Left hindlimb (tissue), 1 donor: ENCODE measurements at places on chromosomes 7 and 10.
A peak's percentile ranks its signal among the peaks of the same experiment; 100 is the strongest.

DNA sequence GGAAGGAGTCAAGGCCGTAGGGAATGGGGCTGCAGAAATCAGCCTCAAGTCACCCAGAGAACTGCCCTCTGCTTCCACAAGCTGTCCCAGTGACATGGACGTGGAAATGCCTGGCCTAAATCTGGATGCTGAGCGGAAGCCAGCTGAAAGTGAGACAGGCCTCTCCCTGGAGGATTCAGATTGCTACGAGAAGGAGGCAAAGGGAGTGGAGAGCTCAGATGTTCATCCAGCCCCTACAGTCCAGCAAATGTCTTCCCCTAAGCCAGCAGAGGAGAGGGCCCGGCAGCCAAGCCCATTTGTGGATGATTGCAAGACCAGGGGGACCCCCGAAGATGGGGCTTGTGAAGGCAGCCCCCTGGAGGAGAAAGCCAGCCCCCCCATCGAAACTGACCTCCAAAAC is 50.2 kb upstream of the PDCD4 start:
- DNase-seq = no peak

GRCh38 chr7:115825456-115826115 is 205.0 kb downstream of the TFEC start:
- DNase-seq = no peak

GRCh38 chr7:155256761-155257481 is 40.8 kb upstream of the INSIG1 start:
- no peak for DNase-seq

DNA sequence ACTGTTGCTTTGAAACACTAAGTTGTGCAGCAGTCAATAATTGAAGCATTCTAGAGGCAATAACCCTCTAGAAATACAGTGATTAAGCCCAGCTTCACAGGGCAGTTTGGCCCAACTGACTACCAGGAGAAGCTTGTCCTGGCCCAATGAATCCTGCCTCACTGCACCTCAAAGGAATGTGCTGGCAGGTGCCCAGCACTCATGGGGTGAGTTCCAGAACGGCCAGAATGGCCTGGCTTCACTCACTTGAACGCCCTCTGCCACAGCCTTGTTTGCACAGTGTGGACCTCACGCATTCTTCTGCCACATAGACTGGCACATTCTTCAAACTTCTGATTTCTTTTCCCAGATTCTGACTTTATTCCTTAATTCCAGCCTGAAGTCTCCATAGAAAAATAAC is 6.6 kb upstream of the ITIH2 start:
- DNase-seq = no peak

GRCh38 chr10:27743877-27744801 is 1.5 kb downstream of the MKX start:
- peak; percentile 69 for DNase-seq

DNA sequence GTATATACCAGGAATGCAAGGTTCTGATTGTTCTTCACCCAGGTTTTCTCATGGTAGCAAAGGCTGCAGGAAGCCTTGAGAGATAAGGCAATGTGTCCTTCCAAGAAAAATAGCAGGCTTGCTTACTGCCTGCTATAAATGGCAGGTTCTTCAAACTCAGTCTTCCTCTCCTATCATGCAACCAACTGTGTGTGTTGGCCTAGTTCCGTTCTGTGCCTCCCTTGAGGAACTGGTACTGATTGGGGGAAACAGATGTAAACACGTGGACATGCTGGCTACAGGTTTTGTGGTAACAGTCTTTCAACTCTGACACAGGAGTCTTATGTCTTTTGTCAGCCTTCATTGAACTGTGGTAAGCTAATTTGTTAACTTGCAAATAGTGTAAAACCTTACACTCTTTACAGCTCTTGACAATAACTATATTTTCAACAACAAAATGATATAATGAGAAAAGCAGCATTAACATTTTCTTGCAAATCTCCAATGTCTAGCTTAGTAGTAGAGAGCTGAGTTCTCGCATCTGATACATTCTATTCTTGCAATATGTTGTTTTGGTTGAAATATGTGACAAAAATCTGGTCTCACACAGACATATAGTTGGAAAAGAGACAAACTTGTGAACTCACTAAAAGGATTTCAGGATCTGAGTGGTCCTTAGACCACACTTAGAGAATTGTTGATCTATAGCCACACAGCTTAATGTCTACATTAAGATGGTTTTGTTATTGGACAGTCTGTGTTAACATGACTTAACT is 54.7 kb upstream of the LSM8 start:
- DNase-seq = no peak

- no peak for DNase-seq
These were observed 380 bp upstream of the AGBL3 start for GRCh38 chr7:134985894-134986362.

- no peak for DNase-seq
These were observed 444.6 kb downstream of the SUGCT start for GRCh38 chr7:40579401-40579800.

- DNase-seq = no peak
These were observed 51.9 kb downstream of the THSD7A start for GRCh38 chr7:11779864-11780674.

- DNase-seq = no peak
These were observed 42.5 kb downstream of the FOXK1 start for GRCh38 chr7:4724648-4725013.

GRCh38 chr7:70338015-70338414 is 739.7 kb downstream of the AUTS2 start:
- DNase-seq = no peak

- no peak for DNase-seq
These were observed 14.8 kb upstream of the CD36 start for GRCh38 chr7:80623503-80624252.

GRCh38 chr7:13290975-13291374 is 603.5 kb downstream of the ARL4A start:
- DNase-seq = no peak

DNA sequence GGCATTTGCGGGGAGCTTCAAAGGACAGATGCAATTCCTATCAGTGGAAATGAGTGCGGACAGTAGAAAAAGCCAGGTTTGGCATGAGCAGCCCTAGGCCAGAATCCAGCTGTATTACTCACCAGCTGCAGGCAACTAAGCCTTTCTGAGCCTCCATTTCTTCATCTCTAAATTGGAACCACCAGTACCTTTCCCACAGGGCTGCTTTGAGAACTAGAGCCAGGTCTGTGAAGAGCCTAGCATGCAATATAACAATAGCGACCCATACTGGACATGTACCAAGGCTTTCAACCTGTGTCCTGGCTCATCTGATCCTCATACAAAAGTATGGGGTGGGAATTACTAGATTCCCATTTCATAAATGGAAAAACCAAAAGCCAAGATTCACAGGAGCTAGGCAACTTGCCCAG is 101.0 kb downstream of the GSAP start:
- peak; percentile 83 for DNase-seq

DNA sequence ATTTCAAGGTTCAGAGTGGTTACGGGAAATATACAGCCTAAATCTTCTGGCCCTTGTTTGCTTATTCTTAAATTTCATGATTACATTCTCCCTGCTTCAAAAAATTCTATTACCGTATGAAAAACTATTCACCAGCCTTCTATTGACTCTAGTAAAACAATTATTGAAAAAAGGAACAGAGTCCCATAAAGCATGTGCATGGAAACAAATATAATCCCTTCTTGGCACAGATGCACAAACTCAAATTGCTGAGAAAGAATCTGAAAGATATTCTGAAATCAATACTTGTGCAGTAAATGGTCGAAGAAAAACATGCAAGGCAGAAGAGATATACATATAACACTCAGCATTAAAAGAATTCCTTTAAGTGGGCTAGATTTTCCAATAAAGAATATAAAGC is 83.6 kb downstream of the LRRN3 start:
- DNase-seq = no peak

- peak; percentile 78 for DNase-seq
These were observed 45.1 kb downstream of the BPGM start for GRCh38 chr7:134691546-134692343.

DNA sequence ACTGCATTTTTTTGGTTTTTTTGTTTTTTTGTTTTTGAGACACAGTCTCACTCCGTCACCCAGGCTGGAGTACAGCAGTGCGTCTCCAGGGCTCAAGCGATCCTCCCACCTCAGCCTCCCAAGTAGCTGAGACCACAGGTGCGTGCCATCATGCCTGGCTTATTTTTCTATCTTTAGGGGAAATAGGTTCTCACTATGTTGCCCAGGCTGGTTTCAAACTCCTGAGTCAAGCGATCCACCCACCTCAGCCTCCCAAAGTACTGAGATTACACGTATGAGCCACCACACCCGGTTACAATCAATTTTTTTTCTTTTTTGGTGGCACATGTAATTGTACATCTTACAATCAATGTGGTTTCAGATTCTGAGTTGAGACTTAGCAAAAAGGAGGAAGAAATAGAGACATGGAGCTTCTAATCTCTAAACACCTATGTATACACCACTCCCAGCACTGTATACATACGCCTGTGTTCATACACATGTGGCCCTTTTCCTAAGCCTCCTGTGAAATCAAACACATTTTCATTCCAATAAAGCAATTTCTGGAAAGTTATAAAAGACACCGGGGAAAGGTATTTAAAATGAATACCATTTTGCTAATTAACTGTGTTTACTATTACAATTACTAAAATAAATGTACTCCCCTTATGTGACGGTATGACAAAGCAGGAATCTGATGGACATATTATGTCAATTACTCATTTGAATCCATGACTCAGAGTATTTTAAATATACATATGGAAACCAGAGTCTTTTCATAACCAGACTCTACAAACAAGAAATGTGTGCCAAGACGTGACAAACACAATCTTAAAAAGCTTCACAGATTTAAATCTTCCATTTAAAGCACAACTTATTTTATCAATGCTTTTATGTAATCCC is 40.9 kb downstream of the SMURF1 start:
- no peak for DNase-seq

DNA sequence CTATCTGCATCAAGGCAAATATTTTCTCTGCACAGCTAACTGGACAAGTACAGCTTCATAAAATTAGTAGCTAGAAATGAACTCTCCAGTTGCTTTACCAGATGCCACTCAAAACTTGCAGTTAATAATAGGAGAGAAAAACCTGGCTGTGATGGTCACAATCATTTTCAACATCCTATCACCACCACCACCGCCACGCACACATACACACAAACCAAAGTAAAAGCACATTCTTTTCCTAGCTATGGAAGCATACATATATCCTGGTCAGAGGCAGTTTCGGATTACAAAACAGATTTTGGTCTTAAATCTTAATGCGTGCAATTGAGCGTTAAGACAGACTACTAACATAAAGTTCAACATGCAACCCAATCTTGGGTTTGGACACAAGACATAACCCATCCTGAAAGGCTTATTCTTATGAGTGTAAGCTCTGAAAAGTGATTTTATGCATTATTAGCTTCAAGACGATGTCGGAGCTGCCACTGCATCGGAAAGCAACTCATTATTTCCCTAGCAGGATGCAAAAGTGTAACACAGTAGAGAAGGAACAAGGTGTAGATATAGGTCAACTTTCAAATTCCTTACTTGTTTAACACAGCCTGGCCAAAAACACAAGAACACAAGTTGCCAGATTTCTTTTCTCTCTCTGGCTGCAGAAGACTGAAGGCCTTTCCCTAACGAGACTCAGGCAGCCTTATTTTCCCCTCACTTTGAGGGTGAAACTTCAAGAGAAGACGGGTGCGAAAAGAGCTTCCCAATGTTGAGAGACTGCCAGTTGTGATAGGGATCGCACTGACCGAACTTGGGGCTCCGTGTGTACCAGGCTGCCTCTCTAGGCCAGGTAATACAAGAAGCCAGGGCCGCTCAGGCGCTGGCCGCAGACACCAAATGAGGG is 1.2 kb downstream of the CACUL1 start:
- DNase-seq = no peak

DNA sequence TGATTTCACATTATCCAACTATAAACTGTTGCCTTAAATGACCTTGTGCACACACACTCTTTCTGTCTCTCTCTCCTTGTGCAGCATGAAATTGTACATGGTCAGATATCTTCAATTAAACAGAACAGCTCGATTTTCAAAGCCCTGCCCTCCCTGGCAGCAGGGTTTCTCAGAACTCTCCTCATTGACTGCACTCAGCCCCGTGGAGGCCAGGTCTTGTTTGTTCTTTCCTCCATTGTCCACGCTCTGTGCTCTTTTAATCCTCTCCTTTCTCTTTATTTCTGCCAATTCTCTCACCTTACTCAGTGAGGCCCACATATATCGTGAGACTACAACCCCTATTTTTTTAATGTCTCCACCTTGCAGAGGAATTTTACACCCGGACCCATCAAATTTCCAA is 175.9 kb upstream of the STK17A start:
- no peak for DNase-seq

GRCh38 chr7:123552641-123553040 is 5.0 kb downstream of the NDUFA5 start:
- no peak for DNase-seq

- DNase-seq = no peak
These were observed 65.6 kb upstream of the IGFBP3 start for GRCh38 chr7:45986355-45987298.
